Retina (tissue), 1 donor: ENCODE measurements at places on chromosomes 11 and 22.

DNA sequence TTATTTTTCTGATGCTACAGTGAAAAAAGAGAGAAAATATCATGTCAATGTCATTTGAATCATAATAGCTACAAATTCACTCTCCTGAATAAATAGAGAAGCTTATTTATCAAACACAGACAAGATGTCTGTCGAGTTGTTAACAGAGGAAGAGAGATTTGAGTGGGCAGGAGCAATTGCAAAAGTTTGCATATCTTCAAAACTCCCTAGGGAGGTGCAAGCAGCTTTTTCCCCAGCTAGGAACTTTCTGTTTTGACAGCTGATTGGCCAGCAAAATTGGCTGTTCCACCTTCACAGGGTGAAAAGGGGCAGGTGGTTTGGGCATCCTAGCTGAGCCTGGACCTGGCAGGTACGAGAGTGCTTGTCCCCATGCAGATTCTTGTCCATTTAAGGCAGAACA lies 98.2 kb downstream of the NTM start:
- no peak for DNase-seq

DNA sequence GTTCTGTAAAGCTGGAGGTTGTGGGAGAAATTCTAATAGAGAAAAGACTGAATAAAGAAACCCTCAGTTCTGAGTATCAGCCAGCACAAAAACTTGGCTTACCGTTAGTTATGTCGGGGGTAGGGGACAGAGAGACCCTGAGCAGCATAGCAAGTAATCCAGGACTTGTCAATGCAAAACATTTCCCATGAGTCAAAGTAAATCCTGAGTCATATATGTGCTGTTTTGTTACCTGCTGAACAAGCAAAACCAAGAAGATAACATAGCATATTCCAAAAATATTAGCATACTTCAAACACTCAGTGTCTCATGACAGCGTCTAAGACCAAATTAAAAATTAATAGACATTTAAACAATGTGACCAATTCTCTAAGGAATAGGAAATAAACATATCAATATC lies 75.1 kb upstream of the LUZP2 start:
- no peak for DNase-seq

- no peak for DNase-seq
Observed at GRCh38 chr11:65844231-65844872, 10.6 kb downstream of the SNX32 start.

DNA sequence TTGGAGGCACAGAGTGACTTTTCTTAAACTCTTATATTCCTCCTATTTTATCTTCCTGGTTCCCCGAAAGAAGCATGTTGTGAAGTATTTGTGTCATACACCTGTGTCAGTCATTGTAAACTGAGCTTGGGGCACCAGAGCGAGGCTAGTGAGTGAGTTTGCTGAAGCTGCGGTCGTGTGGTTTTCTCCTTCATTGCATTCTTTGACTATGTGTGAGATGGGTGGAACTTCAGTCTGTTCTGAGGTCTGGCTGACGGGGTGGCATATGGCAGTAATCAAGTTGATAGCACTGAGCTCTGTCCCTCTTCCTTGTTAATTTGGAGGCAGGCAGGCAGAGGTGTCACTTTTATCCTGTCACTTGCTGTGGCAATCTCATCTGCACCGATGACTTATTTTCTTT lies 4.2 kb downstream of the VPS26B start:
- no peak for DNase-seq

DNA sequence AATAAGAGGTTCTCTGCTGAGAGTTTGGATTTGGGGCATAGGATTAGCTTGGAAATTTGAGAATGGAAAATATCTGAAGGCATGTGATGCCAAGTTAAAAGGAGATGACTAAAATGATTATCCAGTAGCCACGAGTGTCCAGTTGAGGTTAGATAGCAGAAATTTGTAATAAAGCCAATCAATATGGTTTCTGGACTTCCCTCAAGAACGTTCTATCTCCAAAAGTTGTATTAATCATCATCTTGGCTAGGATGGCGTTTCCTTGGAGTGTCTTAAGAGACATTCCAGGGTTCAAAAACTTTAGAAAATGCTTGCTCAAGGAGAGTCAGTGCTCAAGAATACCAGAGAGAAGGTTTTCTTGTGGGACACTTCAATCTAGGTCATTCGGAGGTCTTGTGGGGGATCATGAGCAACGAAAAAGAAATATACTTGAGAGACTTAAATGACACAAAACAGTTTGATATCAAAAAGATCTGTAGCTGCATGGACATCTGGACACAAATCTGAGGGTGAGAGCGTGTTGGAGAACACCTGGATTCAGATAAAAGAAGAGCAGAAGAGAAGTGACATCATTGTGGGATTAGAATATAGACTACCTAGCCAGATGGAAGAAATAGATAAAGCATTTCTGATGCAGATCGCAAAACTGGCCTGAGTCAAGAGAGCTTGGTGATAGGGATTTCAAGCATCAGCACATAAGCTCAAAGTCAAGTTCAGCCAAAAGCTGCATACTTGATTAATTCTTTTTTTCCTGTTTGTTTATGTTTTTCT lies 97.7 kb downstream of the ARFGAP2 start:
- no peak for DNase-seq

- no peak for DNase-seq
Observed at GRCh38 chr11:12015486-12015885, 7.1 kb upstream of the DKK3 start.

DNA sequence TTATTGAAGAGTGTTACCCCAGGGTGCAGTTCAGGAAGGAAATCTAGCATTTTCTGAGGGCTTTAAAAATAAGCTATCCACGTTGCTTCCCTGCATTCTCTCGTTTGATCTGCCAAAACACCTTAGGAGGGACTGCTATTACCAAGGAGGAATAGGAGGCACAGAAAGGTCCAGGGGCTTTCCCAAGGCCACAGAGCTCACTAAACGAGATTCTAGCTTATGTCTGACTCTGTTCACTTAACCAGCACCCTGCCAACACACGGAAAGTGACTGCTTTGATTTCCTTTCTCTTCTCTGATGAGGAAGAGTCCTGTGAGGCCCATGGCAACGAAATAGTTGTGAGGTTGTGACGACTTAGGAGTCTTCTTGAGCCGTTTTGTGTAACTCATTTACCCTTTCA lies 3.4 kb upstream of the PTPN5 start:
- no peak for DNase-seq

- no peak for DNase-seq
Observed at GRCh38 chr22:31241936-31242335, 29.8 kb downstream of the LIMK2 start.

DNA sequence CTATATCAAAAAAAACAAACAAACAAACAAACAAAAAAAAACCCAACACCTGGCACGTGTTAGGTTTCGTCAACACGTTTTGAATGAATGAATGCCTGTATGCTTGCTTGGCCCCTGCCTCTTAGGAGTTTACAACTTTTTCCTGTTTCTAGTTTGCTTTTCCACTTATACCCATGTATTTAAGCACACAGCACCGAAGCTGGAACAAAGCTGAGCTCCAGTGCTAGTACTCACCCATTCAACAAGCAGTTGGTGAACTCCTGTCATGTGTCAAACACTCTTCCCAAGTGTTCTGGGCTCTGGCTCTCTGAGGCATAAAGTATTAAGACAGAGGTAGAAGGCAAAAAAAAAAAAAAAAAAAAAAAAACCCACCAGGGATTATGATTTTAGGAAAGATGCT lies 599.3 kb downstream of the BUD13 start:
- DNase-seq, result no peak
